ENCODE measurements at places on chromosomes 7 and 10.

DNA sequence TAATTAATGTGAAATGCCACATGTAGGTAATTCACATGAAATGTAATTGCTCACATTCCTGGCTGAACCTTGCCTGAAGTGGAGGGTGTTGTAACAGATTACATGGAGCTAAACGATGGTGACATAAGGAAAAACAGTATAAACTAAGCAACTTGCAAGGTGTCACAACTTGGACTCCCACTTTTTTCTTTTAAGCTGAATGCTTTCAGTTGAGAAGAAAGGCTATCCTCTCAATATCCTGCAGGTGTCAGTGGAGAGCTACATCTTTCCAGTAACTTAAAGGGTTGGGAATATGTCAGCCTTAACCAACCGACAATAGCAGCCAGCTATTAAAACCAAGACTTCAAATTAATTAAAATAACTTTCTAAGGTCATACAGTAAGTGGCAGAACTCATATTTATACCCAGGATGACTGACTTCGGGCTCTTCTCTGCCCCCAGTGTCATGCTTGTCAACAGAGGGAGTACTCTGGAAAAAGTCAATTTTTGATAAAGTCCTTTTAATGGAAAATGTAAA lies 33.7 kb downstream of the NRBF2 start:
- DNase-seq, result no peak

GRCh38 chr10:43258562-43259212 lies 8.2 kb downstream of the RASGEF1A start:
- no peak for DNase-seq

DNA sequence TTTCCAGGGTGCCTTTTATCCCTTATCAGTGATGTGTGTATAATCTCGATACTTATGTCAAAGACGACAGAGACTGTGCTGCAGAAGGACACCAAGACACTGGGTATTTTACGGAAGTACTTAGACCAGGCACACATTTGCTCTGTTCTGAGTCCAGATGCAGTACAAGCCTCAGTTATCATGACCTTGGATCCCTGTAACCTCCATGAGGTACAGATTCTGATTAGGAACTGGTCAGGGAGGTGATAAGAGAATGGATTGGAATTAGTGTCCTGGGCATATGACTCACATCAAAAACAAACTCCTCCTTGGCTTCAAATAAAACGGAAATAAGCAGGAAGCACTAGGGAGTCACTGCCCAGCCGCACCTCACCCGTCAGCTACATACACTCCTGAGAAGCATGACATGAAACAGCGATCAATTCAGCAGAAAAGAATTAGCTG lies 146.5 kb downstream of the SFMBT2 start:
- no peak for DNase-seq

DNA sequence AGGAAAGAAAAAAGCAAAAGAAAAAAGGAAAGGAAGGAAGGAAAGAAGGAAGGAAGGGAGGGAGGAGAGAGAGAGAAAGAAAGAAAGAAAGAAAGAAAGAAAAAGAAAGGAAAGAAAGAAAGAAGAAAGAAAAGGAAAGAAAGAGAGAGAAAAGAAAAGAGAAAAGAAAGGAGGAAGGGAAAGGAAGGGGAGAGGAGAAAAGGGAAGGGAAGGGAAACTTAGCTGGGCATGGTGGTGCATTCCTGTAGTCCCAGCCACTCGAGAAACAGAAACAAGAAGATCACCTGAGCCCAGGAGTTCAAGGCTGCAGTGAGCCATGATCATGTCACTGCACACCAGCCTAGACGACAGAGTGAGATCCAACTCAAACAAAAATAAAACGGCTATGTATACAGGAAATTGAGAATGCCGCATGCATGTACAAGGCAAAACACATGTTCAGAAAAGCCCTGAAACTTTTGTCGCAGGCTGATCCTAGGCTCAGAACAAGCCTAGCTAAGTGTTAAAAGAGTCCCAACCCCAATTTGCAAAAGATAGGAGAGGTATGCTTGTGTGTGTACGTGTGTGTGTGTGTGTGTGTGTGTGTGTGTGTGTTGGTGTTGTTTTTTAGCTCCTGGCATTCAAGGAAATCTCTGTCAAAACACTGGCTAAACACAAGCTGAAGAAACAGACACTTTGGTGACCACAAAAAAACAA lies 6.6 kb upstream of the NPC1L1 start:
- DNase-seq, result no peak

GRCh38 chr10:128310971-128311658 lies 184.9 kb upstream of the MKI67 start:
- DNase-seq, result no peak

DNA sequence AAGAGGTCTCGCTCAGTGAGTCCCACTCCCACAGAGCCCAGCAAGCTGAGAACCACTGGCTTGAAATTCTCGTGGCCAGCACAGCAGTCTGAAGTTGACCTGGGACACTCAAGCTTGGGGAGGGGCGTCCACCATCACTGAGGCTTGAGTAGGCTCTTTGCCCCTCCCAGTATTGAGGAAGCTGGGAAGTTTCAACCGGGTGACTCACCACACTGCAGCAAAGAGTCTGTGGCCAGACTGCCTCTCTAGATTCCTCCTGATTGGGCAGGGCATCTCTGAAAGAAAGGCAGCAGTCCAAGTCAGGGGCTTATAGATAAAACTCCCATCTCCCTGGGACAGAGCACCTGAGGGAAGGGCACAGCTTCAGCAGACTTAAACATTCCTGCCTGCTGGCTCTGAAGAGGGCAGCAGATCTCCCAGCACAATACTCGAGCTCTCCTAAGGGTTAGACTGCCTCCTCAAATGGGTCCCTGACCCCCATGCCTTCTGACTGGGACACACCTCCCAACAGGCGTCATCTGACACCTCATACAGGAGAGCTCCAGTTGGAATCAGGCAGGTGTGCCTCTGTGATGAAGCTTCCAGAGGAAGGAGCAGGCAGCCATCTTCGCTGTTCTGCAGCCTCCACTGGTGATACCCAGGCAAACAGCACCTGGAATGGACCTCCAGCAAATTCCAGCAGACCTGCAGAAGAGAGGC lies 970.9 kb upstream of the LRRN3 start:
- no peak for DNase-seq

DNA sequence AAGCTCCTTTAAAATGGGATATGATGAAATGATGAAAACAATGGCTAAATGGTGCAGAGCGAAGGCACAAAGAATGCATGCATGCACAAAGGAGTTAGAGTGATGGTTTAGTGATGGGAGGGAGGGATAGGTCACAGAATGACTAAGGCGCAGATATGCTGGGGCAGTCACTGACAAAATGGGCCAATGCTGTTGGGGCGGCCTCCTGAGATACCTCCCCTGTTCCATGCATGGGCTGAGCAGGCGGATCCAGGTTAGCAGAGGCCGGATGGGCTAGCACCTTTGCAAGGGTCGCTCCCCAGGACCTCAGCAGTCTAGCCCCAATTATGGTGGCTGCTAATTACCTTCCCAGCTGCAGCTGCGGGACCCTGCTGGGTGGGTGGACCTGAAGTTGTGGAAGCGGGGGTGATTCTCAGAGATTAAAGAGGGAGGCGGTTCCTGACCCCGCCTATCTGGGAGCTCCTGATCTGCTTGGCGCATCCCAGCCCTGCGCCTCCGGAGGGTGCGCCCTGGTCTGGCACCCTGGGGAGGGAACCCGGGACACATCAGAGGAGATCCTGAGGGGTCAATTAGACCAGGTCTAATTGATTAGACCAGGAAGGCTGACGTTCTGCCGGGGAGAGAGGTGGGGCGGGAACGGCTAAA lies 175.0 kb downstream of the CYP26A1 start:
- DNase-seq, result no peak

DNA sequence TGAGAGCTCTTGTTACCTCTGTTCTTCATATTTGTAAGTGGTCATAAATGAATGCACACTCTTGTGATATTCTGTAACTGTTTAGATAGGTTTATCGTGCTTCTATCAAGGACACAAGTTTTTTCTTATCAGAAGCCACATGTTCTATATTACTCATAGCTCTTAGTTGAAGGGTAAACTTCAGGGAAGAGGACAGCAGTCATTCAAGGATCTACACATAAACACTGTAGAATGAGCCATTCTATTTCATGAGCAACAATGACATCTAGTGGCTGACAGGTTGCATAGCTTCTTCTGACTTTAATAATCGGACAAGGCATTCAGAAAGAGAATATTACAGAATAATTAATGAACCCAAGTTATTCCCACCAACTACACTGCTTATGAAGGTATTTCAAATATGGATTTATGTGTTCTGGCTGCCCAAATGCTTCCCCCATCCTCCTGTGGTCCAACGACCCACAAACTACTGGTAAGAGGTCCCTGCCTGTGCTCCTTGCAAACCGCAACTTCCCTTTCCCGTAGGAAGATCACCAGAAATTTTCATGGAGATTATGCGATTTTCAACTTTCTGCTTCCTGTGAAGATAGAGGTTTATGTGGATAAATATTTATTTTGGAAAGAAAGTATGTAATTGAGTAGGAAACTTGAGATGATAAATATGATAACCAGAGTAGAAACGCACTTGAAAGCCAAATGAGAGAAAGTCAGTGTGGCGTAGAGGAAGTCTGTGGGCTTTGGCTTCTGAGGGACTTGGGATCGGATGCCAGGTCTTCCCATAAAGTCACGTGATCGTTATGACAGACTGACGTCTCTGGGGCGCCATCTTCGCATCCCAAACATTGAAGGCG lies 16.8 kb upstream of the ABCB5 start:
- DNase-seq, result no peak

DNA sequence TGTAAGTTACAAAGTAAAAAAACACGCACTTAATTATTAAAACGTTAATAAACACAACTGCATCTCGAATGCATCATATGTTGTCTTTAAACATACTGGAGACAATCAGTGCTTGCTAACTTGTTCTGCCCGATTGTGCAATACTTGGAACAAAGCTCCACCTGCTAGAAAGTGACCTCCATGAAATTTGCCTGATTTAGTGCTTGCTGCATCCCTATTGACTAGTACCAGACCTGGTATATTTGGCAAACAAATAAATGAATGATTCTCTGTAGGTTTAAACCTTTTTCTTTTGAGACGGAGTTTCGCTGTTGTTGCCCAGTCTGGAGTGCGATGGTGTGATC lies 6.2 kb downstream of the BZW2 start:
- no peak for DNase-seq

GRCh38 chr7:123769371-123769770 lies 20.6 kb upstream of the WASL start:
- DNase-seq, result no peak

GRCh38 chr7:108235451-108236061 lies 105.4 kb upstream of the LAMB4 start:
- no peak for DNase-seq

GRCh38 chr7:76155938-76156337 lies 45.8 kb upstream of the SRRM3 start:
- no peak for DNase-seq

DNA sequence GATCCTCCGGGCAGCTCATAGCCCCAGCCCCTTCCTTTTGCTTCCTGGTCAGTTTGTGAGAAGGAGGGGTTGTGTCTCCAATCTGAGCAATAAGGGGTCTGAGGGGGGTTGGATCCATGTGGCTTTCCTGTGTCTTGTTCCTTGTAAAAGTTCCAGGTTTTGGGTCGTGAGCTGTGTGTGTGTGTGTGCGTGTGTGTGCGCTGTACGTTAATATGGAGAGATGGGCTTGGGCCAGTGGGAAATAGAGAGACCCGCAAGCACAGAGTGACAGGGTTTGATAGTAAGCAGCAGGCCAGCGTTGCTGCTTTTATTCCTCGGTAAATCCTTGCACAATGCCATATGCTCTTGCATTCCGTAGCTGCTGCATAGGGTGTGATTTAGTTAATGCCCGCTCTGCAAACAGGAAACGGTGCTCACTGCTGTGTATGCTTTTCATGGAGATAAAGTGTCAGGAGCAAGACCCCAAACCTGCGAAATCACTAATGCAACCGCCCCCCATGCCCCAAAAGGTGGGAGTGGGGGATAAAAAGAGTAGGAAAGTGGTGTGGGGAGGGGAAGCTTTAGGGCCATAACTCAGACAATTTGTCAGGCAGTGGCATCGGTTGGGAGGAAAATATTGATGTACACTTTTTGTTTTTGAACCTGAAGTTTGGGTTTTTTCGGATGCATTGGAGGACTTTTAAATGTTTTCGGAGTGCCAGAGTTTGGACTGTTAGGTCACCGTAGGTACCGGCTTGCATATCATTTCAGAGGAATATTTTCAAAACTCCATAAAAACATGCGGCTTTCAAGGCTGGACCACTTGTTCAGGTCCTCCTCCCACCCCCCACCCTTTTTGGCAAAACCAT lies 108.7 kb downstream of the TCF7L2 start:
- no peak for DNase-seq

GRCh38 chr7:99399597-99399996 lies 8.8 kb downstream of the PDAP1 start:
- no peak for DNase-seq

DNA sequence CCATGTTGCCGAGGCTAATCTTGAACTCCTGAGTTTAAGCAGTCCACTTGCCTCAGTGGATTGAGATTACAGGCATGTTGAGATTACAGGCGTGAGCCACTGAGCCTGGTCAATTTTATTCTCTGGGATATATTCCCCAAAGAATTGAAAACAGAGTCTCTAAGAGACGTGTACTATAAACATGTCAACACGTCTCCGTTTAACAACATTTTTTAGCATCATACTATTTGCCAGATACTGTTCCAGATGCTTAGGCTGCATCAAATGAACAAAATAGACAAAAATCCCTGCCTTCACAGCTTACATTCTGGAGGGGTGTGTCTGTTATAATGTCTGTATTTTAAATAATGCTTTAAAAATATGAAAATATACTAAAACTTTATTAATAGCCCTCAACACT lies 54.1 kb upstream of the PRKG1 start:
- DNase-seq, result no peak

DNA sequence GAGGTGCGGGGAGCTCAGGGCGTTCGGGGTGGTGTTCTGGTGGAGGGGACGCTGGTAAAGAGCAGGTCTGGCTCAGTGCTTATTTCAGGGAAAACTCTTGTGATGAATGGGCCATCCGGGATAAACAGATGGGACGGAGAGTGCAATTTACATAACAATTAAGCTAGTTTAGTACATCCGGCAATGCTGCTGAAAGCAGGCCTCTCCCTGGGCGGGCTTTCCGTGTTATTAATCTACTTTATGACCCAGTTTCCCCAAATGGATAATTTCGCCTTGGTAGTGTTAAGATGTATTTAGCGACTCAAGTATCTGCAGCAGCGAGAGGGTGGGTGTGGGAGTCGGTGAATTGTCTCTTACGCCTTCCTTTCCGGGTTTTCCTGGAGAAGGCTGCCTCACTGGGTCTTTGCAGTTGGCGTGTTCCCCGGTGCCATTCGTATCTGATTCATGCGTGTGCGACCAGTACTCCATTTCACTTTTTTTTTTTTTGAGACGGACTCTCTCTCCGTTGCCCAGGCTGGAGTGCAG lies 25.2 kb downstream of the FOXK1 start:
- no peak for DNase-seq

All from stimulated activated CD8-positive, alpha-beta memory T cell treated with anti-CD3 and anti-CD28 coated beads, Interleukin-4, amount 100 ng/mL, for 1 hour (primary cell).